ENCODE measurements at places on chromosomes 11 and 22.

DNA sequence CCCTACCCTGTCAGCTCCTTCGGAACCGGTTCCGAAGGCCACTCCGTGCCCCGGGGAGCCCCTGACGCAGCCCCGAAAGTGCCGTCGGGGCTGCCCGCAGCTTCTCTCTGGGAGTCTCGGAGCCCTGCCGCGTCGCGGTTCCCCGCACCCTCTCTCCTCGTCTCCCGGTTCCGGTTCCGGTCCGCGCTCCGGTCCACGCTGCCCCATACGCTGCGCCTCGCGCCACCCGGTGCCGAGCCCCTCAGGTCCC, 618 bp downstream of the MTA2 start:
- no peak for DNase-seq

DNA sequence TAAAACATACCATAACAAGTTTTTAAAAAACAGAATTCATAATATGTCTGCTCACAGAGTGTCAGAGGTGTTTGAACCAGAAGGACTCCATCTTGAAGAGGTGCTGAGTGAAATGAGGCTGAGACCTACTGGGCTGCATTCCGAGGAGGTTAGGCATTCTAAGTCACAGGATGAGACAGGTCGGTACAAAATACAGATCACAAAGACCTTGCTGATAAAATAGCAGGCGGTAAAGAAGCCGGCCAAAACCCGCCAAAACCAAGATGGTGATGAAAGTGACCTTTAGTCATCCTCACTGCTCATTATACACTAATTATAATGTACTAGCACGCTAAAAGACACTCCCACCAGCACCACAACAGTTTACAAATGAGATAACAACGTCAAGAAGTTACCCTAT, 116.4 kb downstream of the ARHGAP32 start:
- DNase-seq = no peak

DNA sequence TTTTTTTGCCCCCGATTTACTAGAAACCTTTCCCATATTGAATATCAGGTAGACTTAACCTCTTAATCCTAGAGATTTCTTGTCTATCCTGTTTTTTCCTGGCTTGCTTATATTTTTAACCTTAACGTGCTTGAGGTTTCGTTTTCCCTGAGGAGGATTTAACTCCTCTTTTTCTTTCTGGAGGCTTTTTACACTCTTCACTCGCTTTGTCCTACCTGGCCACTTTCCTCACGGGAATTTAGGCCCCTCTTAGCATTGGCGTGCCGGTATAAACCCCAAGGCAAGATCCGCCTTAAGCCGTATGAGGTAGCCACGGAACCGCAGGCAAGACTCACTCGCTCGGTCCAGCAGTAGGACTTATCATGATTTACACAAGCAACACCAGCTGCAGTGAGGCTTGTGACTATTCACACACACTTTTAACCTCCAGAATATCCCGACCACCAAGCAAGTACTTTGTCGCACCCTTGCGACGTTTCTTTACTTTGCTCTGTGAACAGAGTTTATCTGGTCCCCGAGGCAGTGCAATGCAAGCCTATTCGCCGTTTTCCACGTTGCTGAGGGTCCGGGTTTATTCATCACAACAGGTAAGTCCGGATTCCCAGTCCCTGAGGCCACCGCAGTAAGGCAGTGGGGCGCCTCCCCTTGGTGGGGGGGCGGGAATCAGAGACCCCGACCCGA, 20.6 kb upstream of the ALDH3B2 start:
- DNase-seq = no peak

DNA sequence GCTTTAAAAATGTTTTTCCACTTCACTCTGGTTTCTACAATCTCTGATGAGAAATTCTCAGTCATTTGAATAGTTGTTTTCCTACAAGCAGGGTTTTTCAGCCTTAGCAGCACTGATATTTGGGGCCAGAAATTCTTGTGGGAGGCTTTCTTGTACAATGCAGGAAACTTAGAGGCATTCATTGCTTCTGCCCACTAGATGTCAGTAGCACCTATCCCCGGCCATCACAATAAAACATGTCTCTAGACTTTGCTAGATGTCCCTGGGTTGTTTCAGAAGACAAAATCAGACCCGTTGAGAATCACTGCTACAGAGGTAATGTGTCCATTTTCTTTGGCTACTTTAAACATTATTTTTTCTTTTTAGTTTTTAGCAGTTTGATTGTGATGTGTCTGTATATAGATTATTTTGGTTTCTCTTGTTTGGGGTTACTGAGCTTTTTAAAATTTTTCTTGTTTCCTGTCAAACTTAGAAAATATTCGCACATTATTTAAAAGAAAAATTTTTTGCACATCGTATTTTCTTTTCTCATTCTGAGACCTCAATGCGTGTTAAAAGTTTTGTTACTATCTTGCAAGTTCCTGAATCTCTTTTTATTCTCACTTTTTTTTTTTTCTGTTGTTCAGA, 60.8 kb upstream of the CCDC179 start:
- DNase-seq = peak; percentile 21

DNA sequence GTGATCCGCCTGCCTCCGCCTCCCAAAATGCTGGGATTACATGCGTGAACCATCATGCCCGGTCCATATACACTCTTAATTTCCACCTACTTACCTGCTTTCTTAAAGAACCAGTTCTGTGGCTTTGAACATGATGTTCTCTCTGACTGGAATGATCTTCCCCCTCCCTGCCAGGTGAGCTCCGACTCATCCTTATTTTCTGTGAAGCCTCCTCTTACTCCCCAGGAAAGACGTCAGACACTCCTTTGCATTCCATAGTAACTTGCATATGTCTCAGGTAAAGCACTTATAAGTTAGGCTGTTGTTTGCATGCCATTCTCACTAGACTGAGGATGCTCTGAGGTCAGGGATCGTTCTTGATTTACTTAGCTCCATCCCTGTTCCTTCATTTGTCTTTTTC, 91.8 kb upstream of the RAB1B start:
- DNase-seq = no peak
